NCI-H2107 (cell line): ENCODE measurements at places on chromosomes 6 and 20.

GRCh38 chr6:128882991-128883611, at the start of gene LAMA2:
Gene LAMA2 (plus strand): TSS chr6:128883138. CDS start chr6:128883246, 108 bp downstream.
- no peak for DNase-seq

- DNase-seq, result peak; percentile 20
These were observed 4.6 kb upstream of the RAE1 start for GRCh38 chr20:57346477-57346876.

DNA sequence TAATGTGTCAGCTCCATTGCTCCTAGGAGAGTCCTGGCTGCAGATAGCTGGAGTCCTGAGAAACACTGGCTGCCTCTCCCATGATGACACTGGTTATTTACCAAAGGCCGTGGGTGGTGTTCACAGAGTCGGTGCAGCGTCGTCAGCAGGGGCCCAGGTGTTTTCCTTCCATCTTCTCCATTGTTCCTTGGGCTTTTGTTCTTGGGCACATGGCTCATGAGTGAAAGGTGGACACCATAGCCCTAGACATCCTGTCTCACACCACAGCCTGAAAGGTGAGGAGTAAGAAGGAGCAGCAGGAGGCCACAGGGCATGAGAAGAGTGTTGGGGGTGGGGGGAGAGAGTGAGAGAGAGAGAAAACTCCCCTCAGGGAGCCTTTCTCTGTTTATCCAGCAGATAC, 9.1 kb downstream of the CST5 start:
- no peak for DNase-seq

- no peak for DNase-seq
These were observed 30.2 kb upstream of the FRMD1 start for GRCh38 chr6:168109171-168109570.

- no peak for DNase-seq
These were observed 18.3 kb downstream of the HMGN4 start for GRCh38 chr6:26556263-26557070.
